ENCODE measurements at places on chromosomes 16 and 17. TPM values are rescaled to one million over a fixed set of nuclear protein-coding genes. Genes with fewer than 3 reads are reported as not detected.
A peak's percentile ranks its signal among the peaks of the same experiment; 100 is the strongest.

DNA sequence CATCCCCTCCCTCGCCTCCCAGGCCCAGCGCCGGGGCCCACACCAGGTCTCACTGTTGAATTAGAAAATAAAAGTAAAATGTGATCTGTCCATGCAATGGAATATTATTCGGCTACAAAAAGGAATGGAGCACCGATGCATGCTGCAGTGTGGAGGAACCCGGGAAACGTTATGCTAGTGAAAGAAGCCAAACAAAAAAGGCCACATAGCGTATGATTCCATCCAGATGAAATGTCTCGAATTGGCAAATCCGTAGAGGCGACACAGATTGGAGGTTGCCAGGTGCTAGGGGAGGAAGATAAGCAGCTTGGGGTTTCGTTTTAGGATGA lies 972 bp upstream of the ADCY9 start:
- no peak for DNase-seq

GRCh38 chr17:41906465-41907184 lies 12.1 kb downstream of the ACLY start:
- no peak for DNase-seq

GRCh38 chr16:57846078-57846697 lies 43.9 kb upstream of the KIFC3 start:
- DNase-seq, result no peak

- no peak for DNase-seq
Measured at GRCh38 chr16:168424-168823, 2.6 kb downstream of the HBM start.

GRCh38 chr16:84084570-84085270 lies 32.0 kb downstream of the MBTPS1 start:
- peak; percentile 77 for DNase-seq

DNA sequence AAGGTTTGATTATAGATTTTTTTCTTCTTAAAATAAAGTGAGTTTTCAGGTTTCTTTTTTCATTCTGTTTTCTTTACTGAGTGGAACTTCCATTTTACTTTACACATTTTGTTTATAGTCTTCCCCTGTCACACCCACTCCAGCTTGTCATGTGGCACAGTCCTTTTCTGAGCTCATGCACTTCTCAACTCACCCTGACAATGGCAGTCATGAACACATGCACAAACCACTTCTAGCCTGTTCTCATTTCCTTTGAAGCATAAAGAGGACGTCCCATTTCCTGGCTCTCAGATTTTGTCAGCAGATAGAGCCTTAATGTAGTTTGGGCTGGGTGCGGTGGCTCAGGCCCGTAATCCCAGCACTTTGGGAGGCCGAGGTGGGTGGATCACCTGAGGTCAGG lies 168.0 kb downstream of the AHSP start:
- DNase-seq, result no peak

- DNase-seq, result no peak
Measured at GRCh38 chr16:2821487-2822157, 4.6 kb downstream of the PRSS21 start.

DNA sequence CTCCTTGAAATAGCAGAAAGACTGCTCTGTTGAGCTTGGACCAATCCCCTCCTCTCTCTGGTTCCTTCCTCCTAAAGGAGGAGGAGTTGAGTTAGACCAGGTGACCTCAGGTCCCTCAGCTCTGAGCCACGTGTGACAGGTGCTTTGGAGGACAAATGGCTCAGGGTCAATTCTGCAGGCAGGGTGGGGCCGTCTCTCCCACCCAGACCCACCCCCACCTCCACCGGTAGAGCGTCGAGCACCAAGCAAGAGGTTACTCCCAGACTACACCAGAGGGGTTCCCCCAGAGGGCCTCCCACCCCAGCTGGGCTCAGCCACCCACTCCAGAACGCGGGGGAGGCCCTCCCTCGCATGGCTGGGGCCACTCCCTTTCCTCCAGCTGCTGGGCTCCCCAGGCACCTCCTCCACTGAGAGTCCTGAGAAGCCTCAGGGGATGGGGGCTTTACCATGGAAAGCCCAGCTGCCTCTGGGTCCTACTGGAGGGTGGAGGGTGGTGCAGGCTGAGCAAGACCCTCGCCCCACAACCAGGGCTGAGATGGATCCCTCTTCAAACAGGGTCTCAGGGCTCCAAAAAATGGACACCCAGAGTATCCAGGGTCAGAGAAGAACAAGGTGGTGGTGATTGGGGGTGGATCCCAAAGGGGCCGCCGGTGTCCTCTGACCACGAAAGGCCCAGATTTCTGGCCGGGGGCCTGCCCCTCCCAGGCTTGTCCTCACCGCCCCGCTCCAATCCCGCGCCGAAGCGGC lies 7.6 kb downstream of the MYO1C start:
- peak; percentile 35 for DNase-seq

- no peak for DNase-seq
Measured at GRCh38 chr16:85173146-85173980, 61.1 kb upstream of the CIBAR2 start.

DNA sequence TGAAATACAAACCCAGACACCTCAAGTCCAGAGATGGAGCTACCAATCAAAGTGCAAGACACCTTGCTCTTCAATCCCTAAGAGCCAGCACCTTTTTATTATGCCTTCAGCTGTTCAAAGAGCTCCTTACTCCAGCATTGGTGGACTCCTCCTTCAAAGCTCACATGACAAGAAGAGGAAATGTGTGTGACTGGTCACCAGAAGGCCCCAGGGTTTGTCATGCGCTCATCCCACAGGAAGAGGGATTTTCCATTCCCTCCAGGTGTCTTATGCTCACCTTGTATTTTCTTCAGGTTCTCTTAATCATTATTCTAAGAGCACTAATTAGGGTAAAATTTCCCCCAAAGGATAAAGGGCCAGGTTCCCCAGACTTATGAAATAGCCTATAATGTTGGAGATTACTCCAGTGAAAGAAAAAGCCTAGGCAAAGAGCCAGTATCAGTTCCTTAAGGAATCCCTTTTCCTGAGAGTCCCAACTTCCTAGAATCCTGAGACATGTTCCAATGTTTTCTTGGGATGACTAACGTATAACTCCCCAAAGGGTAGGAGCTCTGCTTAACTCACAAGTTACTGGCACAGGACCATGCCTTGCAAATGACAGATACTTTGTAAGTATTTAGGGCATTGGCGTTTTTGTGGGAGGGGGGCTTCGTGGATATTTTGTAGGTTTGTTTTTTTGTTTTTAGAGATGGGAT lies 56.9 kb upstream of the SOX9 start:
- no peak for DNase-seq

- no peak for DNase-seq
Measured at GRCh38 chr16:59170099-59170712, 436.1 kb upstream of the GOT2 start.

- DNase-seq, result no peak
Measured at GRCh38 chr17:70375406-70375805, 206.1 kb downstream of the KCNJ2 start.

DNA sequence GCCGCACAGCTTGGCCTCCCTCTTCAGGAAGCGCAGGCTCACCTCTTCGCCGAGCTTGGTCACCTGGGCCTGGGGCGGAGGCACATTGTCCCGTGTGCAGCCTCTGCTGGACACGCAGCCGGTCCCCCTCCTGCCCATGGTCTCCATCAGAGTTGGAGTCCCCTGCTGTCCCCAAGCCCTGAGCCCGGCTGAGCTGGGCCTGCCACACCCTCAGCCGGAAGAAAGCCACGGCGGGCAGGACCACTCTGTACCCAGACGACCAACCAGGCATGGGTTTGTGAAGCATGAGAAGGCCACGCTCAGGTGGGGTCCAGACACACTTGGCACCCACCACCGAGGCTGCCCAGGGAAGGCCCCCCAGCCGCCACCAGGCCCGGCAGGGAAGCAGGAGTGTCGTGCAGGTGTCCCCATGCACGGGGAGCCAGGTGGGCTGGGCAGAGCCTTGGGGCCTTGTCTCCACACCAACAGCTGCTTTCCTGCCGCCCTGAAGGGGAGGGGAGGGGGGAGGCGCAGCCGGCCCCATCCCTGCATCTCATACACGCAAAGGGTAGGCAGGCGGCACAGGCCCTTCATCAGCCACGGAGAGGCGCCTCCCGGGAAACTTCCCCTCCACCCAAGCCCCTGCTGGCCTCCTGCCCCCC lies 5.2 kb downstream of the CCDC154 start:
- no peak for DNase-seq

GRCh38 chr16:85170590-85171003 lies 58.3 kb upstream of the CIBAR2 start:
- DNase-seq, result no peak

GRCh38 chr17:15255713-15256454 lies 9.2 kb downstream of the PMP22 start:
- no peak for DNase-seq

DNA sequence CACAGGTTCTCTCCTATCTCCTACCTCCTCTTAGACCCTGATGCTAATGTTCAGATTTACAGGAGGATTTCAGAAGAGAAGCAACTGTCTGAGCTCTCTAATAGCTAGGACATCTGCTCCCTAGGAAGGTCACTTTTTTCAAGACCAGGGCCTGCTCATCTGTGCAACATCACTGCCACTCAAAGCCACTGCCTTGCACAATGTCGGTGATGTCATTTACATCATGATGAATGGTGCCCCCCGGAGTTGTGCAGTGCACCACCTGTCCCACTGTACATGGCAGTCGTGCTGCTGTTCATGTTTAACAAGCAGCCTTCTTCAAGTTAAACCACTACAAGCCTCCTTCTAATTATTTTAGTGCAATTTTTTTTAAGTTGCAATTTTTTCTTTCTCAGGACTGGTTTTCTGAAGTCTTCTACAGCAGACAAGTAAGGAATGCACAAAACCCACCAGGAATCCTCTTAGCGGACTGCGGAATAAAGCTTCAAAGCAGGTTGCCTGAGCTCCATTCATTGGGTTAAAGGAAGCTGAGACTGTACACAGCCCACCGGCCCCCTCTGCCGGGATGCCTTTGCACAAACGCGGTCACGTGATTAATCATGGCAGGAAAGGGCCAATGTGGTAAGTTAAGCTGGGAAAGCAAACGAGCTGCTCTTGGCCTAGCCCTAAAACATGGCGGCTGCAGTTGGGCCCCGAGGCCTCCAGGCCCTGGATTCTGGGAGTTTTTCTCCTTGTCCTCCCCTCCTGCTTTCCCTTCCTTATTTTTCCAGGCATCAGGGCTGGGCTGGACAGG lies 74.1 kb downstream of the MYH11 start:
- no peak for DNase-seq

DNA sequence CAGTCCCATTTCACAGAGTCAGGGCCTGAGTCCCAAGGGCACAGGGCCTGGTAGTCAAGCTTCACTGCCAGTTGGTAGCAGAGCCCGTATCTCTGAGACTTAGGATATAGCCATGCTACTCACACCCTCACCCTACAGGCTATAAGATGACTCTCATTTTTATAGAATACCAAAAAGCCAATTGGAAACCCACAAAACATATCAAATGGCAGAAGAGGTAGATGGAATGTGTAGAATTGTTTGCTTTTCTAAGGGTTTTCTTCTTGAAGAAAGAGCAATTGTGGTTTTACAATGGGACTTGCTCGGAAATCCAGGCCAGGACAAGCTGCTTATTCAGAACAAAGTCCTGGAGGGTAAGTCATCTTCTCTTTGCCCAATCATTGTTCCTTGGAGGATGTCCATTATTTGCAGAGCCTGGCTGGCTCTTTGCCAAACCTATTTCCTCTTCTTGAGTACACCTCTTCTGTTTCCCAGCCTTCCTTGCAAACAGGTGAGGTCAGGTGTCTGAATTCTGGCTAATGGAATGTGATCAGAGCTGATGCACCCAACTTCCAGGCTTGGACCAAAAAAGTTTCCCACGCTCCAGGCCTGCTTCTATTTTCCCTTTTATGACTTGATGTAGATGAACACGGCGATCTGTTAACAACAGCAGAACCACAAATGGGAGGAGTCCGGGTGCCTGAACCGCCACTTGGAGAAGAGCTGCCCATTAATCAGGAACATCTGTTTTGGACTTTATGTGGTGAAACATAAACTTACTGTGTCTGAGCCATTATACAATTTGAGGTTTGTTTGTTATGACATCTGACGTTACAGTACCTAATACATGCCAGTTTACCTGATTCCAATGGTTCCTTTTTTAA lies 16.9 kb upstream of the CCL22 start:
- DNase-seq, result no peak

GRCh38 chr17:74513987-74514631 lies 17.2 kb downstream of the CD300LB start:
- DNase-seq, result peak; percentile 7

- DNase-seq, result no peak
Measured at GRCh38 chr17:8018436-8018835, 16.0 kb downstream of the GUCY2D start.

Gene CA7
- not detected for total RNA-seq

Gene TEX14
- not detected for total RNA-seq

Gene SLC16A13
- 9.8 TPM for total RNA-seq

Gene KCNJ12
- total RNA-seq, result 3.9 TPM

Gene XAF1
- not detected for total RNA-seq

Gene KRTAP4-9
- not detected for total RNA-seq

Gene MYADML2
- not detected for total RNA-seq

Gene TNS4
- total RNA-seq, result not detected

Gene NTN1
- total RNA-seq, result not detected
